ENCODE measurements at places on chromosomes 12 and 14. TPM values are rescaled to one million over a fixed set of nuclear protein-coding genes. Genes with fewer than 3 reads are reported as not detected.

- no peak for DNase-seq
Measured at GRCh38 chr14:84095681-84096080, 1434.3 kb upstream of the FLRT2 start.

DNA sequence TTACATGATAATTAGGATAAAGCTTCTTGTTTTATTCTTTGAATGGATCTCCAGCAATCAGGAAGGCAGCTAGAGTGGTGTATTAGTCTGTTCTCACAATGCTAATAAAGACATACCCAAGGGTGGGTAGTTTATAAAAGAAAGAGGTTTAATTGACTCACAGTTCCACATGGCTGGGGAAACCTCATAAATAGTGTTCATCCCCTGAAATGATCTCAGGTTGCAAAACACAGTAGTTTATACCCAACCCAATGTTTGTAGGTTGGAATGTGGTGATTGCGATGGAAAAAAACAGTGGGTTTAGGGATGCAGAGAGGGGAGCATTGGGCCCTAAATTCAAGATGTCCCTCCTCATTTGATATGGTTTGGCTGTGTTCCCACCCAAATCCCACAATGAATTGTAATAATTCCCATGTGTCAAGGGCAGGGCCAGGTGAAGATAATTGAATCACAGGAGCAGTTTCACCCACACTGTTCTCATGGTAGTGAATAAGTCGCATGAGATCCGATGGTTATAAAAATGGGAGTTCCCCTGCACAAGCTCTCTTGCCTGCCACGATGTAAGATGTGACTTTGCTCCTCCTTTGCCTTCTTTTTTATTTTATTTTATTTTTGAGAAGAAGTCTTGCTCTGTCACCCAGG, 11.5 kb downstream of the MUCL1 start:
- DNase-seq: peak; percentile 3

DNA sequence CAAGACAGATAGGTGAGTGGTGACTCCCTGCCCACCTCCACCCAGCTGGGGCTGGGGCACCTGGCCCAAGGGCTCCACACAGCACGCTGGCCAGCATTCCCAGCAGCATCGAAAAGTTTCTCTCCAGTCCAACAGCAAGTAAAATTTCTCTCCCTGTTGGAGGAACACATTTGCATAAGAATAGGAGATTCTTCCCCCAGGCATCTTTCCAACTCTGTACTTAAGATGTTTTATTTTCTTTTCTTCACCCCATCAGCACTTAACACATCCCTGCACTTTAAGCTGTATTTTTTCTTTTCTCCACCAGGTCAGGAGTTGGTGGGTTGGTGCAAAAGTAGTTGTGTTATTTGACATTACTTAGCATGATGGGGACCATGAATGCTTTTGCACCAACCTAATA, 47.2 kb downstream of the OR9K2 start:
- no peak for DNase-seq

GRCh38 chr12:11710906-11711305, 61.4 kb downstream of the ETV6 start:
- no peak for DNase-seq

DNA sequence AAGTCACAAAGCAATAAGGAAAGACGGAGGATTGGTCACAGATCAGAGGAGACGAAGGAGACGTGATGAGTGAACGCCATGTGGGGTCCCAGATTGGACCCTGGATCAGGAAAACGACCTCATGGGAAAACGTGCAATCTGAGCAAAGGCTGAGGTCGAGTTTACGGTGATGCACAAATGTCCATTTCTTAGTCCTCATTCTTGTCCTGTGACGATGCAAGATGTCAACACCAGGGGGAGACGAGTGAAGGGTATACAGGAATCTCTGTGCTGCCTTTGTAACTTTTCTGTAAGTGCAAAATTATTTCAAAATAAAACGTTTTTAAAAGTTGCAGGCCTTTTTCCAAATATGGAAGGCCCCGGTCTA, 329.8 kb downstream of the MED13L start:
- DNase-seq: no peak

DNA sequence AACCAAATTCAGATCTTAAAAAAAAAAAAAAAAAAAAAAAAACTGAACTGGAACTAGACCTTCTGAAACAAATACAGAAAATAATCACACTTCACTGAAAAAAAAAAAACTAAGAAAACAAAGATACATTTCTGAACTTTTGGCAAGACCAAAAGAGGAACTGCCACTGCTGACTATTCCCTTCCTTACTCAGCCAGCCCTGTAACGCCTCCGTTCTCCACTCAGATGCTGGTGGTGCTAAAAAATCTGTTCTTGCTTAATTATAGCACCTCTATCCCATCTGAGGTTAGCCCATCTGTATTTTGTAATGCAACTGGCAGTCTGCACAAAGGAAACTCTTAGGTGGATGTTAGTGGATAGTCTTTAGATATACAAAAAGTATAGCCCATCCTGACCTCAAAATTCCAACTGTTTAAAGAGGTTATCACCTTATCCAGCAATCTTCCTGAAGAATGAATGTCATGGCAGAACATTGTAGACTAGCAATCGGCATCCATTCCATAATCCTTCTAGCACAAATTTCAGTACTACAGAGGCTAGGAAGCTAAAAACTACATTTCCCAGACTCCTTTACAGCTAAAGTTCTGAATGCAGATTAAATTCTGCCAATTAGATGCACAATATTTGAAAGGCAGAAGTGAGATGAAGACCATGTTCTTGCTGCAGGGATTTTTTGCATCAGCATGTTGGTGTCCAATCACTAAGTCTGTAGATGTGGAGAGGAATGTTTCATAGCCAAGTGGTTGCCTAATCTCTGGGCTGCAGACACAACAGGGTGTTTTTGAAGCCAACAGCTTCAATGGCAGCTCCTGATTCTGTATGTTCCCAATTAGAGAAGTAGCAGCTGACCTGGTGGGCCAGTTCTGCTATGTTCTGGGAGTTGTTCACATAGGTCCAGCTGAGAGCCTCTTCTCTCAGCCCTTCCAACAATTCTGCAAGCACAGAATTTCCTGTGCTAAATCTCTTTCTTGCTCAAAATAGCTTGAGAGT, 5.7 kb downstream of the MAP3K9 start:
- no peak for DNase-seq

- no peak for DNase-seq
Measured at GRCh38 chr14:95189367-95190132, 32.2 kb upstream of the DICER1 start.

DNA sequence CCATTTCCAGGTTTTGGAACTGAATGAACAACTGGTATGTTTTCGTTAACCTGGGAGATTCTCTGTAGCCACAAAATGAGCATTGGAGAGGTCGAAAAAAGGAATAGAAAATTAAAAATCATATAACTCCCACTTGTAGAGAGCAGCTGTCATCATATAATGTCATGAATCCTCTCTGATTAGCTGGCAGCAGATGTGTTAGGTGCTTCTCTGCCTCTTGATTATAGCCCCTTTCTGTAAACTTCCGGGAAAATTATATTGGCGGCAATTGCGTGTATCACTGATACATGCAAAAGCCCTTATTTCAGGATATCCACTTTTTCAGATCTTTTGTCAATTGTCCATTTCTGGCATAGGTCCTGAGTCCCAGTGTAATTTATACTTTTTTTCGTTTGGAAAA, 31.7 kb downstream of the FGD4 start:
- no peak for DNase-seq

DNA sequence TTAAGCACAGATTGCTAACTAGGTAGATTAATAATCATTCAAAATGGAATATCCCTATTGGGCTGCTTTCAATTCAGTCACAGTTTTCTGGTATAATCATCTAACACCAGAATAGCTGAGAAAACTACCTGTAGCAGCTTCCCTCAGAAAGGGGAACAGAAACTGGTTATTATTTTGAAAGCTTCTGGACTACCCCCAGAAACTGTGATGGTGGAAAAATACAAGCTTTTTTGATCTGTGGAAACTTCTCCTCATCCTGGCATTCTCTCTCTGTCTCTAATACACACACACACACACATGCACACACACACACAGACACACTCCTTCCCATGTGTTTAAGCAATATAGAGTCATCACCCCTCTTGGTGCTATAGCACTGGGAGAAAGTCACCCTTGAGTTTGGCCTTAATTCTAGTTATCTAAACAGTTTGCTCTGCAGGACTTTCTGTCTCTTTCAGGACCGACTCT, 251.5 kb upstream of the LMO3 start:
- no peak for DNase-seq

DNA sequence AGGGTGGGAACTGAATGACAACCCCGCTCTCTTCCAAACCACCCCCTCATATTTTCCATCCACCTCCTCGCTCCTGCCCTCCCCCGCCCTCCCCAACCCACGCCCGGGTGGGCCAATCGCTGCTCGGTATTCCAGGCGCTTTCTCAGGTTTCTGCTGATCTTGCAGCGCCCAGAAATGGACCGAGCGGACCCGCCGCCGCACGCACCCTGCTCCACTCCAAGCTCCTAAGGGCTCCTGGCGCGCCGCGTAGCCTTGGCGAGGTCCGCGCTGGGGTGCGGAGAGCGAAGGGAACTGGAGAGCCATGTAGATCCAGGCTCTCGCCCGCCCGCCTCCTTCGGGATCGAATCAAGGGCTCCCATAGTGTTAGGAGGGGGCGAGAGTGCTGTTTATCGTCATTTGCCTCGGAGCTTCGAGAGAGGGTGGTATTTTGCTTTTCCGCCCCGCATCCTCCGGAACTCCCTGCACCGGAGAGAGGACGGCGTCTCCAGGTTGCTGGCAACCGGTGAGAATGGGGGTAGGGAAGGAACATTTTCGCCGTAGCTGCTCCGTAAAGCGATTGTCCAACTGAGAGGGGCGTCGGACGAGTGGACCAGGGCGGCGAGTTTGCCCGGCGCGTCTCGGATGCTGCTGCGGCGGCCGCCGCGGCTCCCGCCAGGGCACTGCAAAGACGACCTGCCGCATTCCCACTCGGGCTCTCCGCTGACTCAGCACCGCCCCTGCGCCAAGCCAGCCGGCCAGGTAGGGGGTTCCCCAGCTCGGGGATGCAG, at the start of gene KCNA1:
Gene KCNA1, plus strand, starts transcription at position 172 of the 768 bp plus-strand sequence. CDS start 1,474 bp downstream, outside the sequence.
- DNase-seq: no peak

GRCh38 chr12:102973583-102973982, 16.1 kb downstream of the ASCL1 start:
- DNase-seq: no peak

KRT85 gene
- not detected for total RNA-seq

CPNE8 gene
- 2.3 TPM for total RNA-seq

ANKS1B gene
- total RNA-seq: not detected

ITGA5 gene
- 18.3 TPM for total RNA-seq

SMCO2 gene
- total RNA-seq: not detected

ANO4 gene
- total RNA-seq: not detected

AHSA1 gene
- total RNA-seq: 381 TPM

GDF11 gene
- total RNA-seq: 11.9 TPM

LMO3 gene
- total RNA-seq: not detected

OTX2 gene
- not detected for total RNA-seq

SLC6A15 gene
- 0.29 TPM for total RNA-seq
